ENCODE measurements at places on chromosomes 13 and 19.
A peak's percentile ranks its signal among the peaks of the same experiment; 100 is the strongest.

GRCh38 chr19:54427586-54427985 lies 12.3 kb downstream of the TTYH1 start:
- no peak for DNase-seq

- peak; percentile 65 for DNase-seq
Measured at GRCh38 chr13:52846567-52847321, 1.7 kb downstream of the PCDH8 start.

DNA sequence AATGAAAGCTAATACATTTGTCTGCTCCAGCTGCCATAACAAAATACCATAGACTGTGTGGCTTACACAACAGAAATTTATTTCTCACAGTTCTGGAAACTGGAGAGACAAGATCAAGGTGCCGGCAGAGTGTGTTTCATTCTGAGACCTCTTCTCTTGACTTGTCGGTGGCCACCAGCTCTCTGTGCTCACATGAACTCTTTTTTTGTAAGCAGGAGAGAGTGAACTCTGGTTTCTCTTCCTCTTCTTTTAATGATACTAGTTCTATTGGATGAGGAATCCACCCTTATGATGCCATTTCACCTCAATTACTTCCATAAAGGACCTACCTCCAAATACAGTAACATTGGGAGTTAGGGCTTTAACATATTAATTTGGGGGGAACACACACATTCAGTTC lies 11.7 kb downstream of the KCTD12 start:
- DNase-seq = no peak

DNA sequence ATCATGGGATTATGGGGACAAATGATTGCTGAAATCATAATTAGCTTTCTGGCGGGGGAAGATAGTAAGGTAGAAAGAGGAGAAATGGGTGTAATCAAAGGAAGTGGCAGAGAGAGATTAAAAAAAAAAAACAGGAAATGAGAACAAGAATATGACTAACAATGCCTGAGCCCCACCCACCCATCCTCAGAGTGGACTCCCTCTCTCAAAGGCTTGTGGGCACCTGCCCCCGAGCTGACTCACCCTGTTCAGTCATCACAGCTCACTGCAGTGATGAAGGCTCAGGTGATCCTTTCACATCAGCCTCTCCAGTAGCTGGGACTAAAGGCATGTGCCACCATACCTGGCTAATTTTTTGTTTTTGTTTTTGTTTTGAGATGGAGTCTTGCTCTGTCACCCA lies 26.4 kb upstream of the TPT1 start:
- no peak for DNase-seq

GRCh38 chr13:42981317-42981716 lies 10.7 kb downstream of the EPSTI1 start:
- no peak for DNase-seq

DNA sequence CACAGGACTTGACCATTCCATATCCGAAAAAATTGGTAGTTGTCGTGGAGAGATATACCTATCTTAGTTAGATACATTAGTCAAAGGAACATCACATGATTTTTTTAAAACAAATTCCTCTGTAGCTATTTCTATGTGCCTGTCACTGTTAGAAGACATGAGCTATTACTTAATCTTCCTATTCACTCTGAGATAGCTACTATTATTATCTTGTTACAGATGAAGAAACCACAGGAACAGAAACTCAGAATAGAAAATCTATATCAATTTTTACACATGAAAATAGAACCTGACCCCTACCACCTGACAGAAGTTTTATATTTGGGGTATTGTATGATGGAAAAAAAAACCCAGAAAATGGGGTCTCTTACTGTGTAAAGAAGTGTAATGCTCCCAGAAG lies 68.9 kb upstream of the TDRD3 start:
- no peak for DNase-seq

DNA sequence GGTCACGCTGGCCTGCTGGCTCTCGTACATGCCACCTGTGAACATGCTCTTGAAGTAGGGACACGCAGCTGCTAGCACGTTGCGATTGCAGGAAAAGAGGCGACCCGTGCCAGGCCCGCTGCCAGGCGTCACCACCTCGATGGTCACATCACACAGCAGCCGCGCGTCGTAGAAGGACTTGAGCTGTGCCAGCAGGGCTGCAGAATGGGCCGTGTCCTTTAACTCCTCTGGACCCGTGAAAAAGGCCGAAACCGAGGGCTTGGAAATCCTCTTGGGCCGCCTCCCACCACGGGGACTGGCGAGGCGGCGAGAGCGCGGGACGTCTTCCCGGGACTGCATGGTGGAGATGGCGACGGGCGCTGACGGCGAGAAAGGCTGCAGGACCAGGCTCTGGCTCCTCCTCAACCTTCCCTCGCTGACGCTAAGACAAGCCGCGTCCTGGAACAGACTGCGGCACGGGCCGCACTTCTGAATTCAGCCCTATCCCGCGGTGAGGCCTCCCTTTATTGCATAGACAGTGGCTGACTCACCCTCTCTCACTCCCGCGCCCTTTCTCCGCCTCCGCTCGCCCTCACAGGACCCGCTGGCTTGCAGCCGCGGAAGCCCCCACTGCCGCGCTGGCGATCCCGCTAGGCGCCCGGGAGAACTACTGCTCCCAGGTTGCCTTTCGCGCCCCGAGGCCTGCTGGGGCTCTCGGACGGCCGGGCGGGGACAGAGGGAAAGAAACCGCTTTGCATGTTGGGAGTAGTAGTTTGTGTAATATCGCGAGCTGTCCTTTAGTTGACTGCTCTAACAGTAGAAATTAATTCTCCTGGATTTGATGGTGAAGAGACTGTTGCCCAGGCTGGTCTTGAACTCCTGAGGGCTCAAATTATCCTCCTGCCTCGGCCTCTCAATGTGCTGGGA lies at the start of gene KBTBD7:
TSS of gene KBTBD7 (minus strand) at position 651 of the 906 bp plus-strand sequence. CDS start at position 339, 312 bp downstream.
- peak; percentile 86 for DNase-seq

Measured in right renal pelvis (tissue), 4 donors.